ENCODE measurements at places on chromosomes 5 and 9.

DNA sequence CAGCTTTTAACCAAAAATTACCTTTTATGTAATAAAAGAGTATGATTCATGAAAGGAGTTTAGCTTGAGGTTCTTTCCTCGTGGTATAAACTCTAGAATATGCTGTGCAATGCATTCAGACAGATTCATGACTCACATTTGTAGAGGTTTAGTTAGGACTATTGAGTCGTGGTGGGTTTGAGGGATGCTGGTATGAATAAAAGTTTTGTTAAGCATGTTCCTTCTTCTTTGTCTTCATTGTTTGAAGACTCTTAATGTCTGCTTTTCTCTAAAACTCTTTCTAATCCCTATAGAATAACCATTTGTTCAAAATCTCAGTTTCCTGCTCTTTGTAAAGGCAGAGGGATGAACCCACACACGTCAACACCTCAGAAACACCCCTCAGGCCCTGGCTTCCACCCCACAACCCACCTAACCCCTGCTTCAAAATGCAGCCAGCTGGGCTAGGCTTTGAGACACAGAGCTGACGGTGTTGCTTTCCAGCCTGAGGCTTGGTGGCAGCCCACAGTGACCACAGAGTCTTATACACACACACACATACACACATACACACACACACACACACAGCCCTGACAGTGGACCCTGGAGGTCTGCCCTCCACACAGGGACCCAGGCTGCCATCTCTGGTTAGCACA is 69.0 kb upstream of the IRX1 start:
- ATAC-seq = no peak

DNA sequence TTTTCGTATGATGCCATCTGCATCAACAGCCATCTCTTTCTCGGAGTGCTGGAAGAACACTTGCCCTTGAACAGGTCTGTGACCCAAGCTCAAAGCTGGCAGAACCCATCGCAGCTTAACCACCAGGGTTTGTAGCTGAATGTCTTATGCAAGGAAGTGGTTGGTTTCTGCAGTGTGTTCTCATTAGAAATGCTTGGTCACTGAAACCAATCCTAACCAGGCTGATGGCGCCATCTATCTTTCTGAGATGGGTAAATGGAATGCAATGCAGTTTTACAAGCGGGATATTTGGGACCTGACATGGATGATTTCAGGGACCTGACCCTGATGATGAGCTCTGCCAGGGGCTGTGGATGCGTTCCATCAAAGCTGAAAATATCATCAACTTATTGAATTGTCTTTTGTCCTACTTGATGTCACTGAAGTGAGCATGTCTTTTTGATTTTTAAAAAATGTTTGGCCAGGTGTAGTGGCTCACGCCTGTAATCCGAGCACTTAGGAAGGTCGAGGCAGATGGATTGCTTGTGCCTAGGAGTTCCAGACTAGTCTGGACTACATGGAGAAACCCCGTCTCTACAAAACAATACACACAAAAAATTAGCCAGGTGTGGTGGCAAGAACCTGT is 28.7 kb downstream of the DMRT3 start:
- peak; percentile 55 for ATAC-seq

- no peak for ATAC-seq
These were observed 857.1 kb downstream of the TAF11L14 start for GRCh38 chr5:18491349-18491748.

DNA sequence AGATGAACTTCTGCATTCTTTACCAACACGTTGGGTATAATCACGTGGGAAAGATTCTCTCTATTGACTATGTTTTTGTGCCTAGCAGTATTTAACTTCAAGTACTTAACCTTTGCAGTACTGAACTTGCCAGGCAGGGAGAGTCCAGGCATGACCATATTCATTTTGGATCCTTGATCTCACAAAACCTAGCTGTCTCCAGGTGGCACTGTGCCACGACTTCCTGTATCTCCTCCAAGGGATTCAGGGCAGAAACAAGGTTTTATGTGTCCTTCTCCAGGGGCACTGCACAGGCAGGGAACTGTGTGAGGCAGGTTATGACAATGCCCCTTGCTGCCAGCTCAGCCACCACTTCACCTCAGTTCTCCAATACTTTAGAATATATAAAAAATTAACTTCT is 11.7 kb upstream of the IFNA5 start:
- no peak for ATAC-seq

GRCh38 chr9:135486267-135487065 is 6.9 kb downstream of the PPP1R26 start:
- ATAC-seq = no peak

DNA sequence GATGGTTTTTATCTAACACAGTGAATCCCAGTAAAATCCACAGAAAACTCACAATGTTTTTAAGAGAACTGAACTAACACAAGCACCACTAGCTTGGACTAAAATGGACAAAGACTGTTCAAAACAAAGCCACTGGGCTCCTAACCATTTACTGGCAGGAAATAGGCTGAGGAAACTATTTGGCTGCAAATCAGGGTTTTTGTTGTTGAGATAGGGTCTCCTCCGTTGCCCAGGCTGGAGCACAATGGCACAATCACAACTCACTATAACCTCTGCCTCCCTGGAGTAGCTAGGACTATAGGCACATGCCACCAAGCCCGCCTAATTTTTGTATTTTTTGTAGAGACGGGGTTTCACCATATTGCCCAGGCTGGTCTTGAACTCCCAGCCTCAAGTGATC is 99.7 kb downstream of the THBS4 start:
- no peak for ATAC-seq

DNA sequence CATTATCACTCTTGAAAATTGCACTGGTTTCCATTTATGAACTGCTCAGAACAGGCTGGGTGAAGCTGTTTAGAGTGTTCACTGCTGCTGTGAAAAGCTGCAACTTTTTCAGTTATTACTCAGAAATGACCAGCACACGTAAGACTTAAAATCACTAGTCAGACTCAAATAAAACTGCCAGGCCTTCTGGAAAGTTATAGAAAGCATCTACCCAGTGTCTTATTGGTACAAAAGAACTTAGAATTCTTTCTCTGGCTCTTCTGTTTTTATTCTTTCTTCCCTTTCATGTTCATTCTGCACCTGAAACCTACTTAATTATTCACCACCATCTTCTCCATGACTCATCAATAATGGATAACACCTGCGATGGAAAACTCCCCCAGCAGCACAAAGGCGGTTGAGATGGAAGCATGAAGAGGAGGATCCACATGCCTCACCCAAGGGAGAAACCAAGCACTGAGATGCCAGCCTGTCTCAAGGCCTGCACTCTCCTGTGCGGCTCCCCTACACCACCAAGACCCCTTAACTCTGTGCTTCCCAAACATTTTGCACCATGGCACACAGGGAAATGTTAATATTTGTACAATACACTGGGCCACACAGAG is 171.9 kb downstream of the ENTREP1 start:
- no peak for ATAC-seq

- ATAC-seq = no peak
These were observed 360.3 kb upstream of the CDH18 start for GRCh38 chr5:20348321-20348720.

DNA sequence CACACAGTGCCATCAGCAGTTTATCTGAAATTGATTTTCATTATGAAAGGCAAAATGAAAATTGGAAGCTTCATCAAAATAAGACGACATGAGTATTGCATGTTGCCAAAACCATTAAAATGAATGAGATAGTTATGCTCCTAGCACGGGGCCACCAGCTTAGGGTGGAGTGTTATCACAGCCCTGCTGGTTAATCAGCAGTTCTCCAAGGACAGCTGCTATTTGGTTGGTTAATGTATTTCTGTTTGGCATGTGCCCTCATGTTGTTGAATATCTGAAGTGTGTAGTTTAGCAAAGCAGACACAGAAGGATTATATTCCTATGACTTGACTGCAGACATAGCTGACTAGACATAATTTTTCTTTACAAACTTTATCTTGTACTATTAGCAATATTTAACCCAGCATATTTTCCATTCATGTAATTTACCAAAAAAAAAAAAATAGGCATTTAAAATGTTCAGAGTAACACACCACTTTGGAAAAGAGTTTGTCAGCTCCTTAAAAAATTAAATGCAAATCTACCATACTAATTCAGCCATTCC is 98.6 kb upstream of the PIK3R1 start:
- no peak for ATAC-seq

DNA sequence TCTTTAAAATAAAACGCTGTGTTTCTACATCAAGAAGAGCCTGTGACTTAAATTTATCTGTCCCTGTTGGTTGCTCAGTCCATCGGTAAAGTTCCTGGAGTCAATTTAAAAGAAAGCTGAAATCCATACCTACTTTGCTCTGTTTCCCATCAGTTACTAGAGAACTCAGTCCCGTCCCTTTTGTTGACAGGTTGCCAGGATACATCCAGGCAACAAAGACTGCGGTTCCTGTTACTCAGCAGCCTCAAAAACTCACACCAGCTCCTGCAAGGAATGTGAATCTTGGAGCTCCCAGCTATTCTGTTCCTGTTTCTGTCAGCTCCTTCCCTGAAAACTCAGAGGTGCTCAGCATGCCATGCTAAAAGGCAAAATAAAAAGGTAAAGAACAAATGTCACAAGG is at the start of gene ZNF474:
ZNF474 (plus strand) TSS at position 241 of the 400 bp plus-strand sequence. CDS start 22,445 bp downstream, outside the sequence.
- ATAC-seq = no peak

DNA sequence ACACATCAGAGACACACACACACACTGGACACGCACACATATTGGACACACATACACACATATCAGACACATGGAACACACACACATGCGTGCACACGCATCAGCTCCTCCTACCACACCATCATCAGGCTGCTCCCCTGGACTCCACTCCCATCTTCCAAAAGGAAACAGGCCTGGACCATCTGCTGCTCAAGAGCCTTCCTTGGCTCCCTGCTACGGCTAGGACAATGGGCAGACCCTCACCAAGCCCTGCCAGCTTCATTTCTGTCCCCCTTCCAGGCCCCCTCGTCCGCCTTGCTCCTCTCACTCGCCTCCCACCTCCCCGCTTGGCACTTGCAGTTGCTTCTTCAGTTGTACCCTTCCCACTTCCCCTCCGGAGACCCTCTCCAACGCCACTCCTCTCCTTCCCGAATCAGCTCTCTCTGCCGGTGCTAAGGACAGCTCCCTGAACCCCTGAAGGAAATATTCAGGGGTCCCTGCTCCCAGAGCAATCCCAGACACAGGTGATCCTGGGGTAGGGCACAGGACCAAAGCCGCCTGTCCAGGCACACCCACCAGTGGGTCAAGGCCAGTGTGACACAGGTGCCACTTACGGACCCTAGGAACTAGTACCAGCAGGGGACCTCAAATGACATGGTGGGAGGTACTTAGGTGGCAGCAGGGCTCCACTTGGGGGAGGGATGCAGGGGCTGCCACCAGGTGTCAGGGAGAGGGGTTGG is 12.1 kb upstream of the LAMC3 start:
- ATAC-seq = no peak

GRCh38 chr9:95343725-95344287 is 26.3 kb upstream of the FANCC start:
- ATAC-seq = no peak

DNA sequence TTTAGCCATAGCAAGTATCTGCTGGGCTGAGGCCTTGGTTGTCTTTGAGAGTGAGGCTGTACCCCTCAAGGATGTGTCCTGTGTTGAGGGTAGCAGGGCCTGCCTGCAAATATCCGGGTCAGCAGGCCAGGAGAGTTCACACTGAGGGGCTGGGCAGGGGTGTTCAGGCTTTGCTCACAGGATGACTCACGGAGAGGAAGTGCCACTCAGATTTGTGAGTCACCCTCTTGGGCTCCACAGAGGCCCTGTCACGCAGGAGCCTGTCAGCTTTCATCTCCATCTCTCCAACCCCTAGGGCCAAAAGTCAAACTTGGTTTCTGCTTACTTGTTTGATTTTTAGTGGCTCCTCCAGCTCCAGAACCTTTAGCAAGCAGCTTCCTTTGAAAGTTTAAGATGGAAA is 211.5 kb downstream of the SEC61B start:
- ATAC-seq = peak; percentile 99

- ATAC-seq = peak; percentile 20
These were observed 933 bp downstream of the NEK6 start for GRCh38 chr9:124258607-124259157.

DNA sequence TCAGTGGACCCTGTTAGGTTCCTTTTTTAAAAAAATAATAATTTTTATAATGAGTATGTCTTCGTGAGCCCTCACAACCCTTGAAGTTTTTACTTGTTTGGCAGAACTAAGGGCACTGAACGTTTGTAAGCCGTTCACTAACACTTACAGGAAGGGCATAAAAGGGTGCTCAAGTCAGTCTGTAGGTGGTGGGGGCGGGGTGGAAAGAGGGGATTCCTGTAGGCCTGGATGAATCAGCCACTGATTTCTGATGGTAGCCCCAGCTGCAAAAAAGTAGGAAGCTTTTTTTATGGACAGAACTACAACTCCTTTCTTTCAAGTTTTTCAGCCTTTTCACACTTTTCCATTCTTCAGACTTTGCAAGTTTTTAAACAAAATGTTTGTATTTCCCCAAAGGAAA is 35.8 kb downstream of the PIK3R1 start:
- ATAC-seq = no peak

DNA sequence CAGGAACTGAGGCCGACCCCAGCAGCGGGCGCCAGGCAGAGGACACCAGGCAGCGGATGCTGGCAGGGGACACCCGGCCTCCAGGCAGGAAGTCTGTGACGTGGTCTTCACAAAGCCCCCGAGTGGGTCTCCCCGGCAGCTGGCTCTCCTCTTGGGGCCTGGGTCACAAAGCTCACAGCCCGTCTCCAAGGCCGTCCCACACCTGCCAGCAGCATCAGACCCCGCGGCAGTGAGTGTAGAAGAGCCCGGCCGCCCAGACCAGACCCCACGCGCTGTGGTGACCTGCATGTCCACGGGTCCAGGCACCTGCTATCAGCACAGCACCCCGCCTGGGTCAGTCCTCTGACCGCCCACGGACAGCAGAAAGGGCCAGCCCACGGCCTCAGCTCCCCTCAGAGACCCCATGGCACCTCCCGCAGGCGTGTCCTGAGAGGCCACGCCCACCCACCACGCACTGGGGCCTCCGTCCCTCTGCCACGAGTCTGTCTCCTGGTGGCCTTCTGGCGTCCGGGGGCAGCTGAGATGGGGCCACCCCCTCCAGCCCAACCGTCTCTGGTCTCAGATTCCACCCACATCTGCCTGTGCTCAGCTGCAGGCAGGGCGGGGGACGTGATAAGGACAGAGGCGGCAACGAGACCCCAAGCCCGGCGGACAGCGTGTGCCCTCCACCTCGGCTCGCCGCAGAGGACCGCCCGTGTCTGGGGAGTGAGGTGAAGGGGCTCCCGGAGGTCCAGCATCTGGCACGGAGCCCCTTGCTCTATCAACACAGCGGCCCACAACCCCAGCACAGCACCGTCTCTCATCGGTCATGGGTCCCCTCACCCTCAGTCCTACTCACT is 34.2 kb downstream of the EXD3 start:
- no peak for ATAC-seq

DNA sequence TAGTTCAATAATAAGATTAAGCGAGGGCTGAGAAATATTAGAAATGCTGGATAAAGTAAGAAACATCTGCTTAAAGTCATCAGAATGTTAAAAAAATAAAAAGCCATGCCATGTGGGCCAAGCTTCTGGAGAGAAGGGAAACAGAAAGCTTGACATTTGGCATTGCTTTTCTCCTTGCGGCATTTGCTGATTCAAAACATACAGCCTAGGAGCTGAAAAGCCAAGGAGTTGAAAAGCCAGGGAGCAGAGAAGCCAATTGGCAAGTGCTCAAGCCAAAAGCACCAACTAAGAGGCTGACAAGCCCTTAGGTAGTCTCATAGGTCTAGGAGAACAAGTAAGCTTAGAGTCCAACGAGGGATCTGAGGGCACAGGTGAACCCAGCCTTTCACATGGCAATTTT is 754.3 kb downstream of the TLE4 start:
- no peak for ATAC-seq
